T follicular helper cell (primary cell): ENCODE measurements at places on chromosomes 16 and 17.

DNA sequence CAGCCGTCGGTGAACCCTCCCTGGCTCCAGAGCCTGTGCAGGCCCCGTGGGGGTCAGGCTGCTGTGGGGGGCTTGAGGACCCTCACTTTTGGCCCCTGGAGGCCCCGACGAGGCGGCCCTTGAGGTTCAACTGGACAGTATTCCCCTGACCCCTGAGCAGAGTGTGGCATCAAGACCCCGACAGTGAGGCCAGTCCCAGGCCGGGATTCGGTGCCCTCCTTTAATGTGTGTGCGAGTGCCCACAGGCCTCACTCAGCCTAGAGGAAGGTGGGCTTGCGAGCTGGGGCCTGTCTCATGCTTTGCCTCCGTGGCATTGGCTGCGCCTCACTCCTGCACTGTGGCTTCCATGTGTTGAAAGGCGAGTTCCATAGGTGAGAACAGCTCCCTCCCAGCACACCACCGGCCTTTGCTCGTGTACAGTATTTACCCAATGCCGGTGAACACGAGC is 94.5 kb downstream of the METRNL start:
- DNase-seq = no peak

GRCh38 chr17:50986989-50987660 is 121.0 kb upstream of the TOB1 start:
- no peak for DNase-seq

GRCh38 chr17:16929757-16930520 is 42.0 kb downstream of the TNFRSF13B start:
- no peak for DNase-seq

- peak; percentile 17 for DNase-seq
Observed at GRCh38 chr16:56675685-56676210, 6.1 kb downstream of the MT1H start.

DNA sequence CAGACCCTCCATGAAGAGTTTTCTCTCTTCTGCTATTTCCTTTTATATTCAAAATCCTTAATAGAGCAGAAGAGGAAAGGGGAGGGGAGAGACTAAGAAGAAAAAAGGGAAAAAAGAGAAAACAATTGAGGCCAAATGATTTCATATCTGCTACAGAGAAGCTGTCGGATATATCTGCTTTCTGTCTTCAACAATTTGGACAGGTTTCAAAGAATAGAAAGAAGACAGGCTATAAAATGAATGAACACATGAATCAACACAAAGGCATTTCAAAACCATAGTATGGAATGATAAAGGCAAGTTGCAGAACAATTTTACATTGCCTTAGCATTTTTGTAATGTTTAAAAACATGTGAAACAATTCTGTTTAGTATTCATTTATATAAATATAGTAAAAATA is 4.7 kb upstream of the CMTR2 start:
- no peak for DNase-seq

- DNase-seq = no peak
Observed at GRCh38 chr16:78836802-78837491, 737.5 kb downstream of the WWOX start.

- DNase-seq = no peak
Observed at GRCh38 chr16:74710401-74710800, 9.7 kb upstream of the MLKL start.

DNA sequence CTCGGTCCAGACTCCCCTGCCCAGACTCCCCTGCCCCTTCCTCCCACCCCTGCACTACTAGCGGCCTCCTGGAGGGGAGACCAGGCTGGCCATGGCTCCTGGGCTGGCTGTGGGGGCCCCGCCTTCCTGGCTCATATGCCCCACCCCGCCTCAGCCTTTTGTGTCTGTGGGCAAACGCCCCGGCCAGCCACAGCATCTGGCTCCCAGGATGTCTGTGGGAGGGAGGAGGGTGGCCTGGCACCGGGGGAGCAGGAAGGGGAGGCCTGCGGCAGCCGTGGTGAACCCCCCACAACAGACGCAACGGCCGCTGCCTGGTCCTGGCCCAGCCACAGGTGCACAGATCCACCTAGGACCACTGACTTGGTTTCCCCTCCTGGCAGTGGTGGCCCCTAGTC is 32.9 kb downstream of the BAHCC1 start:
- DNase-seq = no peak

GRCh38 chr16:86072328-86073102 is 173.6 kb downstream of the IRF8 start:
- DNase-seq = peak; percentile 3

DNA sequence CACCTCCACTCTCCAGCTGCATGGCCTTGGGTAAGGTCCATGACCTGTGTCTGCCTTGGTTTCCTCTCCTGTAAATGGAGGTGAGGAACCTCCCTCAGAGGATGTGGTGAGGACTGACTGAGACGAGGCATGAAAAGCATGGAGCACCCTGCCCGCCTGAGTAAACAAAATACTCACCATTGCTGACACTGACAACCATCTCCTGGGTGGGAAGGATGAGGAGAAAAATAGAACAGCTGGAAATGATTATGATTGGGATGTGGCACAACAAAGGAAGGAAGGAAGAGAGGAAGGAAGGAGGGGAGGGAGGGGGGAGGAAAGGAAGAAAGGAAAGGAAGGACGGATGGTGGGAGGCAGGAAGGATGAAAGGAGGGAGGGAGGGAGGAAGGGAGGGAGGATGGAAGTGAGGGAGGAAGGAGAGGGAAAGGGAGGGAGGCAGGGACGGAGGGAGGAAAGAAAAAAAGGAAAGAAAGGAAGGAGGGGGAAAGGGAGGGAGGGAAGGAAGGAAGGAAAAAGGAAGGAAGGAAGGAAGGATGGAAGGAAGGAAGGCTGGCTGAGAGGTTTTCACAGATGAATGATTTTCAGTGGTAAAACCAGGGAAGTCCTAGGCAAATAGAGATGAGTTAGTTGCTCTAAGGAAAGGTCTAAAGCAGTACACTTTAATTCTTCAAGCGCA is 276.5 kb upstream of the XYLT1 start:
- no peak for DNase-seq

GRCh38 chr17:71202449-71202848 is 918.4 kb upstream of the SOX9 start:
- no peak for DNase-seq

GRCh38 chr16:54210452-54211125 is 76.0 kb downstream of the IRX3 start:
- no peak for DNase-seq

DNA sequence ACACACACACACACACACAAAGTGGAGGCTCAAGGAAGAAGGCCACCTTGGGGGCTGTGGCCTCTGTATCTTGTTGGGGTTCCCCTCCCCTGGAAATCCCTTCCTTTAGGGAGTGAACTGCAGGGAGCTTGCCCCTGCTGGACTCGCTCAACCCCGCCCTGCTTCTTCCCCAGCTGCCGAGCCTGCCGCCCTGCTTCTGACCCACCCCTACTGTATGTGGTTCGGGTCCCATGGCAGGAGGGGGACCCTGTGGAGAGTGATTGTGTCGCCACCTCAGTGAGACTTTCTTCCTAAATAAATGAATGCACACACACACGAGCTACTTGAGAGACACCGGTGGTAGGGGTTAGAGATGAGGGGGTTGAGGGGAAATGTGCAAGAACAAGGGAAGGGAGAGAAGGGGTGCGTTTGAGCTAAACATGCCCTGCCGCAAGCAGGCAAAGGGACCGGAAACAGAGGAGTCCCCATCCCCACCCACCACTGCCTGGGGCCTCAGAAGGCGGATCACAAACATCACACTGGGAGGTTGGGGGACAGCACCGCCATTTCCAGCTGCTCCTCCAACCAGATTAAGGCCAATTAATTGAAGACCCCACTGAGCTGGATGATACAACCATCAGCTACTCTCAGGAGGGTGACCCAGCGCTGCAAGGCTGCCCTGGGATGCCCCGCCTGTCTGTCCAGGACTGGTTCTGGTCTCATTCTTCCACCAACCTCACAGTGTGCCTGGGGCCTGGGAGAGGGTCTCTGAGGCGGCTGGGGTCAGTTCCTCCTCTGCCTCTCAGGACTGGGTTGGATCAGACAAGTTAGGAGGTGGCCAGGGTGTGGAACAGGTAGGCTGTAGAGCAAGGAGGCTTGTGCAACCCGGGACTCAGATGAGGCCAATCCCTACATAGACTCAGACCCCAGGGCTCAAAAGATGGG is 98.9 kb downstream of the SDK2 start:
- no peak for DNase-seq

DNA sequence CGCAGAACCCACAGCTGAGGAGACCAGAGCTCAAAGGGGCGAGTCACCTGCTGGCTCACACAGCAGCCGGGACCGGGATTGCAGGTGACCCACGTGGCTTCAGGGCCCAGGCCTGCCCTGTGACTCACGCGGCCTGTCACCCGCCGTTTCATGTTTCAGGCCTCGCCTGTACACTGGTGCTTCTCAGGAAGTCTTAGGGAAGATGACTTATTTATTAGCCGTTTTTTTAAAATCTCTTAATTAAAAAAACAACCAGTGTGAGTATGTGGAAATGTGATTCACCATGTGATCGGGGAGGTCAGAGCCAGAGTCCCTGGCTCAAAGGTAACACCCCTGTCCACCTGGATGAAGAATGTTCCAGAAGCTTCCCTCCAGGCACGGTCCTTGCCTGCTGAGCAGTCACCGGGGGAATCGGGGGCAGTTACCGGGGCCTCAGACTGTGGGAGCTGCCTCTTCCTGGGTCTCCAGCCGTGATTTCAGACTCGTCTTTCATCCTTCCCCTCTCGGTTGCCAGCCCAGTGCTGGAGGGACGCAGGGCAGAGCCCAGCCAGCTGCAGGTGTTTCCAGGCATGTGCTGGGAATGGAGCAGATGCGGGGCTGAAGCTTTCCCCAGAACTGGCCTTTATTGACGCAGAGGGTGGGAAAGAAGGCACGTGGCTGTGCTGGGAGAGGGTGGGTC is 49.3 kb downstream of the CMIP start:
- no peak for DNase-seq

- no peak for DNase-seq
Observed at GRCh38 chr16:53781023-53781605, 77.2 kb downstream of the FTO start.

DNA sequence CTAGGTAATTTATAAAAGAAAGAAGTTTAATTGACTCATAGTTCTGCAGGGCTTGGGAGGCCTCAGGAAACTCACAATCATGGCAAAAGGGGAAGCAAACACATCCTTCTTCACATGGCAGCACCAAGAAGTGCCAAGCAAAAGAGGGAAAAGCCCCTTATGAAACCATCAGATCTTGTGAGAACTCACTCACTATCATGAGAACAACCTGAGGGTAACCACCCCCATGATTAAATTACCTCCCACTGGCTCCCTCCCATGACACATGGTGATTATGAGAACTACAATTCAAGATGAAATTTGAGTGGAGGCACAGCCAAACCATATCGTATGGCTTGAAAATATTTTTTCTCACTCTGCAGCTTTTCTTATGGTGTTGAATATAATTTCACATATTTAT is 151.7 kb downstream of the ANKFN1 start:
- no peak for DNase-seq

DNA sequence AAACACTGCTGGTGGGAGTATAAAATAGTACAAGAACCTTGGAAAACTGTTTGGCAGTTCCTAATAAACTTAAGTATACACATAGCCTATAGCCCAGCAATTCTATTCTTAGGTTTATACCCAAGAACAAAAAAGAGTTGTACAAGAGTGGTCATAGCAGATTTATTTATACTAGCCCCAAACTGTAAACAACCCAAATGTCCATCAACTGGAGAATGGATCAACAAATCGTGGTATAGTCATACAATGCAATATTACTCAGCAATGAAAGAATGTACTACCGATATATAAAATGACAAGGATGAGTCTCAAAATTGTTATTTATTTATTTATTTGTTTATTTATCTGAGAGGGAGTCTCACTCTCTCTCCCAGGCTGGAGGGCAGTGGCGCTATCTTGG is 23.1 kb downstream of the GNGT2 start:
- no peak for DNase-seq

DNA sequence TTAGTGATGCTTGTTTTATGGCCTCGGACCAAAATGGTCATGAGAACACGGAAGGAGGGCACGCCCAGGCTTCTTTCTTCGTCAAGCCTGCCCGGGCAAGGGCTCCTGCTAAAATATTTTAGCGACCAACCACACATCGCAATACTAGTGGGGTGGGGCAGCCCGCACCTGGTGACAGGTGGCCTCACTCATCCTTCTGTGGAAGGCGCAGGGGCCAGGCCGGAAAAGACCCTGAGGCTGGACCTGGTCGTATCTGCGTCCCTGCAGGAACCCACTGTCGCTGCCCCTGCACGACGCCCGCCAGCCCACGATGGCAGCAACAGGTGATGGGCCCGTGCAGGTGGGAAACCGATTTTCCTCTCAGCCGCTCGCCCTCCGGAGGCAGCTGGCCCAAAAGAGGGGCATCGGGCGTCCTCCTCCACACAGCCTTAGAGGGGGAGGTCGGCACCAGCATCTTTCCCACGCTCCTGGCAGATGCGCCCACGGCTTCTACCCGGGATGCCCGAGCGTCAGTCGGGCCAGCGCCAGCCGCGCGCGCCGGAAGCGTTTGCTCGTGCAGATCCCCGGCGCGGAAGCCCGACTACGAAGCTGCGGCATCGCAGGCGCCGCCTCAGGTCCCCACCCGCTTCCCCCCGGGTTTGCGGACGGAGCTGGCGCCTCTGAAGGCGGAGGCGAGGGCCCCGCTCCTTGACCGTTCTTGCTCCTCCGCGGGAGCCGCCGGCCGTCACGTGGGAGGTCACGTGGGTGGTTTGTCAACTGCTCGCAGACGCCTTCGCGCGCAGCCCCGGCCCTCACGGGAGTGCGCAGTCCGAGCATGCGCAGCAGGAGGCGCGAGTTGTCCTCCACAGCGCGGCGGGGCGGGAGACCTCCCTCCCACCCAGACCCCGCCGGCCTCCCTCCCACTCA is 22.8 kb upstream of the FOXK2 start:
- DNase-seq = peak; percentile 82

GRCh38 chr16:67302970-67303369 is 23.6 kb downstream of the KCTD19 start:
- DNase-seq = no peak

DNA sequence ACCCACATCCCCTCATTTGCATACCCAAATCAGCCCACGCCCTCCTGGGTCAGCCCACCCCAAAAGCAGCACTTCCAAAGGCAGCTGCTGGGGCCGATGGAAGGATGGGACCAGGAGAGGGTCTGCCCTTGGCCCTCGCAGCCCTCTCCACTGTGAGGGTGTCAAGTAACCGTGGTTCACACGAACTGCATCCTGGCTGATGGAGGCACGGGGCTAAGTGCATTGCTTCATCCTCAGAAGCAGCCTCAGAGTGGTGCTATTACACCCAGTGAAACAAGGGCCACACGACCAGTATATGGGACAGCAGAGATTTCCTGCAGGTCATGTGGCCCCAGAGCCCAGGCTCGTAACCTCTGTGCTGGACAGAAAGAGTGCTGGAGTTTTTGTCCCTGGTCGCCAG is 13.2 kb upstream of the ATP2A3 start:
- DNase-seq = no peak

DNA sequence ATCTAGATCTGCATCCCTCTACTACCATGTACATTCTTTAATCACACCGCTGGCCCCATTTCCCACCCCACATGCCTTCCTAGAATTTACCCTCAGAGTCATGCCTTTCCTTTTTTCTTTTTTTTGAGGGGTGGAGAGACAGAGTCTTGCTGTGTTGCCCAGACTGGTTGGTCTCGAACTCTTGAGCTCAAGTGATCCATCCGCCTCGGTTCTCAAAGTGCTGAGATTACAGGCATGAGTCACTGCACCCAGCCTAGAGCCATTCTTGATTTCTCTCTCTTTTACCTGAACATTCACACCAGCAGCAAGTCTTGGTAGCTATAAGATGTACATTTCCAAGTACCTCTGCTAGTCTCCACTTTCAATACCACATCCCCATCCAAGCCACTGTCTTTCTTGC is 2.1 kb downstream of the PAGR1 start:
- DNase-seq = no peak

GRCh38 chr17:49404361-49404760 is 10.3 kb downstream of the PHB1 start:
- no peak for DNase-seq

GRCh38 chr17:14310101-14310500 is 9.2 kb downstream of the HS3ST3B1 start:
- DNase-seq = no peak
